ENCODE measurements at places on chromosomes 4 and X. TPM values are rescaled to one million over a fixed set of nuclear protein-coding genes. Genes with fewer than 3 reads are reported as not detected.

DNA sequence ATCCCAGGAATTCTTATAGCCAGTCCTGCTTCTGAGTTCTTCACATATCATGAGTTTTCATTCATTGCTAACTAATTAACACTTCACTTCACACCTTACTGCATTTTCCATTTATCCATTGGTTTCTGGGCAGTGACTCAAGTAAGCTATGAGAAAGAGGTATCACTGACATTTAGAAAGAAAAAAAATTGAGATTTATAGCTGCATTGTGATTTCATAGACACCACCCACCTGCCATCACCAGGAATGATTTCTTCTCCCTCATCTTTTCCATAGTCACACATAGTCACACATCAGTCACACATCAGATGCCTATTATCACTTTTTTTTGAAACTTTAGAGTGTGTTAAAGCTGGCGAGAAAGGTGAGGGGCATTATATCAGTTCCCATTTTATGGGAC, 121.8 kb downstream of the SLC39A8 start:
- DNase-seq = no peak

- no peak for DNase-seq
These were observed 136.2 kb downstream of the SHROOM3 start for GRCh38 chr4:76571274-76571673.

MUC7 gene
- total RNA-seq = not detected

DNA sequence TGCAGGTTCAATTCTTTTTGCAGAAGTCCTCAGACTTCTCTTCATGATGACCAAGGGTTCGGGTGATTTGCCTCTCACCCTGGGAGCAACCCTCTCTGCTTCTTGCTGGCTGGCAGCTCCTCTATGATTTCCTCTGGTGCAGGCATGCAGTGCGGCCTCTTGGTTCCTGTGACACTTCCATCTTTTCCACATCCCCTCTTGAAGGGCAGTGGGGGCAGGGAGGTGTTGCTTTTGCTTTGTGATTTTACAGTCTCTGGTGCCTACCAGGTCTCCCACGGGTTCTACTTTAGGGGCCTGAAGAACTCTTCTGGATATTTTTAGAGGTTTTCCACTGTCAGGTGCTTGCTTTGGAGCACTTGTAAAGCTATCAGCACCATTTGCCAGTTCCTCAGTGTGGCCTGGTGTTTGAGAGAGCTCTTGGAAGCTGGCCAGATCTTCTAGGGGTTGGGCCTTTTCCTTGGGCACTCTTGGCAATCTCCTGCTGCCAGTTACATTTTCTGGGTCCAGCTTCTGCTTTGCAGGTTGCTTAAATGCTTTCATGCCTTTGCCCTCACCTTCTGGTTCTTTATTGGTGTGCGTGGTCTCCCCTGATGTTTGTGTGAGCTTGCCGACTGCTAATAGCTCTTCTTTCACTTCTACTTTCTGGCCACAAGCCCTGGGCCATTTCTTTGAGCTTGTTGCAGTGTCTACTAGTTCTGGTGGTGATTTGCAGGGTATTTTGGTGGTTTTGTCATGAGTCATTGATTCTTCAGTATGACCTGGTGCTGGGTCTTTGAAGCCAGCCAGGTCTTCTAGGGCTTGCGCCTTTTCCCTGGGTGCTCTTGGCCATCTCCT, 11.5 kb upstream of the CHST7 start:
- no peak for DNase-seq

DNA sequence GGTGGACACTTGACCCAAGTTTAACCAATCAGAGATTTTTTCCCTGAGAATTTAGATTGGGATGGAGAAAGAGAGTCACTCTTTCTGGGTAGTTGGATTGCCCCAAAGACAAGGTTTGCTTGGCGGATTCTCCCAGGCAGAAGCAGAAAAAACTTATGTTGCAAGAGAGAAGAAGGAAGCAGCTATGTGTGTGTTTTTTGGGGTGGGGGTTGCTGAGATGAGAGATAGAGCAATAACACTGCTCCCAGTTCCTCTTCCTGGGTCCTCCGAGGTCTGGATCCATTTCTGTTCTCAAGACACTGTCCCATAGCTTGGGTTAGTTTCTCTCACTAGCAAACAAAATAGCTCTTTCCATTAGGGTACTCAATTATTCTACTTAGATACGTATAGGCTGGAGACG, 222.1 kb downstream of the STIM2 start:
- no peak for DNase-seq

- DNase-seq = no peak
These were observed 1.5 kb downstream of the MRFAP1 start for GRCh38 chr4:6641971-6642320.

SH3D19 gene
- 225 TPM for total RNA-seq

SNCA gene
- total RNA-seq = 15.4 TPM
